ENCODE measurements at places on chromosomes 5 and 9.

GRCh38 chr5:57346328-57346727, 136.3 kb downstream of the ACTBL2 start:
- DNase-seq, result no peak

DNA sequence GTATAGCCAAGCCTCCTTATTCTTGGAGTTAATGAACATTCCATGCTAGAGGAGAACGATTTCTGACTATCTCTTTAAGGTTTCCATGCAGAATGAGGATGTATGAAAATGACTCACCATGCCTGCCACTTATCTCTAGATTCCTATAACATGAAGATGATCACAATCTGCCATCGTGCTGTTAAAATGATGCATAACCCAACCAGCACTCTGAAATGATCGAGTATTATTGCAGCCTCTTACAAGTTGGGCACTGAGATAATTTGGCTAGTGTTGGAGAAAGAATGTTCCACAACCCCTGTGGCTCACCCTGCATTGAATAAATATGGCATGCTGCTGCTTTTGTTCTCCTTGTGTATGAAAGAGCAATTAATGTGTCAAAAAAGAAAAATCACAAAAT, 1143.6 kb upstream of the WWC1 start:
- peak; percentile 2 for DNase-seq

- DNase-seq, result no peak
Observed at GRCh38 chr9:97064176-97064575, 25.2 kb upstream of the CTSV start.

DNA sequence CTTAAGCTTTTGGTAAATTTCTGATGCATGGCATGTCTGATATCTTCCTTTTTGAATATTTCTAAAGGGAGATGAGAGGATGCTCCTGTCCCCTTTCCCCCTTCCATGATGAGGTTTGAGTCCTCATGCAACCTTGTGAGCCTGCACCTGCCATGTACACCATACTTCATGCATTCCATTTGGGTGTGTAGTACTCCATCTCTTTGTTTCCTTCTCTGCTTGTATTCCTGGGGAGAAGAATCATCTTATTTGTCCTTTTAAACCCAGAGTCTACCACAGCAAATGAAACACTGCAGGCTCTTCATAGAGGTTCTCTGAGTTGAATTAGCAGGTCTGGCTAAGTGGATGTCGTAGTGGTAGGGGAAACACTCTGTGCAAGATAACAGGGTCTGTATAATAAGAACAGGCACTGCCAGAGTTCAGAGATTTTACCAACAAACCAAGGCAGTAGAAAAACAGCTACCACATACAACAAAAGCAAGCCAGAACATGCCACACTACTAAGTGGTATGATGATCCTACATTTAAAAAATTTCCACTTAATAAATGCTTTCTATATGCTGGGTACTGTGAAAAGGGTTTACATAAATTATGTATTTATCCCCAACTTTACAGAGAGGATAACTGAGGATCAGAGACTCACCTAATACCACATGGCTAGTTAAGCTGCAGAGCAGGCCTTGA, 439.8 kb upstream of the GRIA1 start:
- no peak for DNase-seq

DNA sequence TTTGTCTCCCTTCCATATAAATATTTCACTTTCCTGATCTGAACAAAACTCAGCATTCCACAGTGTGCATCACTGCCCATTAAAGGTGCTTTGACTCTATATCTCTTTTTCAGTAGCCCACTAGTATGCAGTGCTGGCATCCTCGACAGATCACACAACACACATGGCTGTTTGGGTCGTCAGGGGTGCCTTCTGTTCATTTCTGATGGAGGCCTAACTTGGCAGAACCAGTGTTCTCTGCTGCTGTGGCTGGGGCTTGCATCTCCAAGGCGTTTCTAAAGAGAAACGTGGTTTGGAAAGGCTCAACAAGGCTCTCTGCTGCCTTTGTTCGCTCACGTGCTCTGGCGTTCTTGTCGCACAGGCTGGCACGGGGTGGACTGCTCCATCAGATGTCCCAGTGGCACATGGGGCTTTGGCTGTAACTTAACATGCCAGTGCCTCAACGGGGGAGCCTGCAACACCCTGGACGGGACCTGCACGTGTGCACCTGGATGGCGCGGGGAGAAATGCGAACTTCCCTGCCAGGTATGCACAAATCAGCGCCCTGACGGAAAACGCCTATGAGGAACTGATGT, 97.7 kb upstream of the PRRC1 start:
- DNase-seq, result no peak

- peak; percentile 79 for DNase-seq
Observed at GRCh38 chr9:37283730-37284325, 138.7 kb upstream of the GRHPR start.

All from astrocyte of the hippocampus (primary cell).